ENCODE measurements at places on chromosomes 12 and 14.

- no peak for DNase-seq
Observed at GRCh38 chr12:105231396-105231795, 4.6 kb downstream of the APPL2 start.

DNA sequence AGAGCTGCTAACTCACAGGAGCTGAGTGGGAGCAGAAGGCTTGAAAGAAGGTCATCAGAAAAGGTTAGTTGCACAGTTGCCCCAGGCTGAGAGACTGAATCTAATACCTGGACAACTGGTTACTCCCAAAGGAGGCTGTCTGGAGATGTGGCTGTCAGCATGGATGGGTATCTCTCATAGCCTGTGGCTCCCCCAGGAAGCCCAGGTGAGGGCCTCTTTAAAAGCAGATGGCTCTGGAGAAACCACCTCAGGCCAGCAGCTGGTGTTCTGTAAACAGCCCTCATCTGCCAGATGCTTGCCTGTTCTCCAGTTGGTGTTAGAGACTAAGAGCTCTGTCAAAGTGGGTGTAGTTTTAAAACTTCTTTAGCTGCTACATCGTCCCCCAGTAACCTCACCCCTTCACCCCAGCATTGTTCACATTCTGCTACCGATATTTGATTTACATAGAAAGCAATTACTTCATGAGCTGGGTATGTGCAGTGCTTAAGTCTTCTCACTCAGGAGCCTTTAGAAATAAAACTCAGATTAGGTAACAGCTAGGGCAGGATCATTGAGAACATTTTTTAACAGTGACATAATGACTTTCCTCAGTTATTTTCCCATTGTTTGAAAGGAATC is 25.8 kb downstream of the DACT1 start:
- DNase-seq, result peak; percentile 40

- DNase-seq, result no peak
Observed at GRCh38 chr12:33438025-33438772, 1.4 kb downstream of the SYT10 start.

DNA sequence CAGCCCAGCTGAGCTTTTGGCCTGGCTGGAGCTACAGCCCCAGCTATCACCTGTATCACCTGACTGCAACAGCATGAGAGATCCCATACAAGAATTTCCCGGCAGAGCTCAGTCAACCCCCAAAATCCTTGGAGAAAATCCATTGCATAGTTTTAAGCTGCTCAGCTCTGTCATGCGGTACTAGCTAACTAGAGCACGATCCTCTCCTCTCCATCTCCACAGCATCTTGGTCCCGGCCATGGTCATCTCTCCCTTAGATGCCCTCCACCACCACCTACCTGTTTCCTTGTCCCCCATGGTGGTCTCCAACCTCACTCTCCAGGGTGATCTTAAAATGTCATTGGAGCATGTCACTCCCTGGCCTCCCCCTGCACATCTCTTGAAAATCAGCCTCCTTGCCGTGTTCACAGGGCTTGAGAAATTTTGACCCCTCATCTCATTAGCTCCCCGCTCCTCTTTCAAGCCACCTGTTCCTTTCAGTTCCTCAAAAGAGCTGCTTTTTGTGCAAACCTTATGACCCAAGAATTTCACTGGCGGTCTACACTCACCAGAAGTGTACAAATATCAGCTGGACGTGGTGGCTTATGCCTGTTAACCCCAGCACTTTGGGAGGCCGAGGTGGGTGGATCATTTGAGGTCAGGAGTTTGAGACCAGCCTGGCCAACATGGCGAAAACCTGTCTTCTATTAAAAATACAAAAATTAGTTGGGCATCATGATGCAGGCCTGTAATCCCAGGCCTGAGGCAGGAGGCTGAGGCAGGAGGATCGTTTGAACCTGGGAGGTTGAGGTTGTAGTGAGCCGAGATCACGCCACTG is 8.1 kb upstream of the CLMN start:
- no peak for DNase-seq
